ENCODE measurements at places on chromosomes 3 and 15.

DNA sequence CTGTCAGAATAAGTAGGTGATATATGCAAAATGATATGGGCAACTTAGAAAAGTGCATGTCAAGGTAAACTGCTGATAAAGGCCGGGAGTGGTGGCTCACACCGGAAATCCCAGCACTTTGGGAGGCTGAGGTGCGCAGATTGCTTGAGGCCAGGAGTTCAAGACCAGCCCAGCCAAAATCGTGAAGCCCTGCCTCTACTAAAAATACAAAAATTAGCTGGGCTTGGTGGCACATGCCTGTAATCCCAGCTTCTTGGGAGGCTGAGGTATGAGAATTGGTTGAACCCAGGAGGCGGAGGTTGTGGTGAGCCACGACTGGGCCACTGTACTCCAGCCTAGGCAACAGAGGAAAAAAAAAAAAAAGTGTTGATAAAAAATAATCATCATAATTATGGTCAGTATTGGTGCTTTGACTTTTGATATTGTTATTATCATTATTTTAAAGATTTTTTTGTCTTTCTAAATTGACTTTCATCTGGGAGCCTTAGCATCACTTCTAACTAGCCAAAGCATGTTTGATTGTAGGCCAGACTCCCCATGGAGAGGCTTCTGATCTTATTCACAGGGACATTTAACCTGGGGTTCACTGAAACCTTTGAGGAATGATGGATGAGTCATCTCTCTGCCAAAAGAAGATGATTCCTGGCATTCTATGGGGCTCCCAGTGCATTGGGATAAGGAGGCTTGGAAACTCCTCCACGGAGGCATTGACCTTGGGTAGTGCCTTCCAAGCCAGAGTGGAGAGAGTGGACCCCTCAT lies 5.6 kb downstream of the ZBTB38 start:
- peak; percentile 41 for DNase-seq

DNA sequence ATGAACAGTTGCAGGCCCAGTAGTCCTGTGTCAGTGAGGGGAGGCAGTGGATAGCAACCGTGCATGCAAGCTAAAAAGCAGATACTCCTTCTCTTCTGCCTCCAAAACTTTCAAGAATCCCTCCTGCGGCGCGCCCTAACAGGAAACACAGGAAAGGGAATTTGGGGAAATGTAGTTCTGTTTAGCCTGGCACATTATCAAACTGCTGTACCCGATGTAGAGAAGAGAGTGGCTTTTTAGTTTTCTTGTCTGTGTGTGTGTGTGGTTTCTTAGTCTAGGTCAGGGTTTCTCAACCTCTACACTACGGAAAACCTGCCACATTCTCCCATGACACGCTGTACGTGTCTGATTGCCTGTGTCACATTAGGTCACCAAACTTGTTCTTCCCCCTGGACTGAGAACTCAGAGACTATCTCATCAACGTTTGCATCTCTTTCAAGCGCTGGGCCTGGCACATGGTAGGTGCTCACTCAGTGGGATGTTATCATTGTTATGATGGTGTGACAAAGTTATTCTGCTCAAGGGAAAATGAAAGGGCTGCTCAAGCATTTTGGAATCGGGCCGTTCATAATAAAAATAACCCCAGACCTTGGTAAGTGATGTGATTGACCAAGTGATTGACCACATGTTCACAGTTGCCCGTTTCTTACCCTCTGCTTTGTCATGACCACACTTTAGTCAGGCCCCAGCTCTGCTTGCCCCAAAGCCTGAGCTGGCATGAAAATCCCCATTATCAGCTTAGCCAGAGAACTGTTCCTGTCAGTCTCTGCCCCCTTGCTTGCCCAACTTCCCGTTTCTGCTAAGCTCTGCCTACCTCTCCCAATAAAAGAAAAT lies 33.2 kb downstream of the TM4SF4 start:
- no peak for DNase-seq

- DNase-seq: no peak
Measured at GRCh38 chr3:40973141-40973540, 226.2 kb upstream of the CTNNB1 start.

- DNase-seq: no peak
Measured at GRCh38 chr15:88980498-88980897, 67.3 kb upstream of the MFGE8 start.

DNA sequence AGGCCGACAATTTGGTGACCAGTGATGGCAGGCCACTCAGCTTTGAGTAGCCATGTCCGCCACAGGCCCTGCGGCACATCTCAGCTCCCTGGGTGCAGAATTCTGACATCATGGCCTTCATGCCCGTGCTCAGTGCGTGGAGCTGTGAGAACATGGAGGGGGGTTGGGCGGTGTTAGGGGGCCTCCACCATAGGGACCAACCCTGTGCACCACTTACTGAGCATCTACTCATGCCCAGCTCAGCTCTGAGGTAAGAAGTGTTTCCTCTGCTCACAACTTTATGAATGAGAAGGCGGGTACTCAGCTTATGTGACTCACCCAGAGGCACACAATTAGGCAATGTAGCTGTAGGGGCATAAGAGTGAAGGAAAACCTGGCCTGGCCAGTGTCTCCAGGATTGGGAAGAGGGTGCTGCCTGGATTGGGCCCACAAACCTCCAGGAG lies 10.5 kb downstream of the ACOX2 start:
- peak; percentile 88 for DNase-seq

DNA sequence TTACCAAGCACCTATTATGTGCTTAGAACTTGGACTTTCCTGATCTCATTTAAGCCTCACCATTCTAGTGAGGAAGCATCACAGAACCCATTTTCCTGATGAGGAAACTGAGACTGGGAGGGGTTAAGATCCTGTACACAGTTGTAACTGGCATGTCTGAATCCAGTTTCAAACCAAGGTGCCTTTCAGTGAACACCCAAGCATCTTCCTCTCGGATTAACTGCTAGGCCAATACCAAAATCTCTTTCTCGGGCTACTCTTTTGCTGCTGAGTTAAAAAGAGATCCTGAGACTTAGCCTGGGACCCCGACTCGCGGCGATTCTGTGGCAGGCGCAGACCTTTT lies 578 bp upstream of the CEMIP start:
- no peak for DNase-seq

DNA sequence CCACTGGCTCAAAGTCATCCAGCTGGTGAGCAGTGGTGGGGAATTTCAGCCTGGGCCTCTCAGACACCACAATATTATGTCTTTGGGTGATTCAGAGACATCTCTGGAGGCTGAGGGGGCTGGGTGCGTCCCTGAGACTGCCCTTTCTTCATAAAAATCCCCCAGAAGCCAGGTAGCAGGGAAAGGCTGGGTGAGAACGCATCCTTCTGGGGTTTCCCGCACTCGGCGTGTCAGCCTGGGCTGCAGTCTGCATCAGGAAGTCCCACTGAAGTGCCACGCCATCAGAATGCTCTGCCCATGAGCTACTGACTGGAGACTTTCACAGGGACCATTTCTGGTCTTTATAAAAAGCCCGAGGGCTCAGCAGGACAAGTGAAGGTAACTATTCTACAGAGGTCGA lies 148.8 kb upstream of the SLC6A11 start:
- no peak for DNase-seq

DNA sequence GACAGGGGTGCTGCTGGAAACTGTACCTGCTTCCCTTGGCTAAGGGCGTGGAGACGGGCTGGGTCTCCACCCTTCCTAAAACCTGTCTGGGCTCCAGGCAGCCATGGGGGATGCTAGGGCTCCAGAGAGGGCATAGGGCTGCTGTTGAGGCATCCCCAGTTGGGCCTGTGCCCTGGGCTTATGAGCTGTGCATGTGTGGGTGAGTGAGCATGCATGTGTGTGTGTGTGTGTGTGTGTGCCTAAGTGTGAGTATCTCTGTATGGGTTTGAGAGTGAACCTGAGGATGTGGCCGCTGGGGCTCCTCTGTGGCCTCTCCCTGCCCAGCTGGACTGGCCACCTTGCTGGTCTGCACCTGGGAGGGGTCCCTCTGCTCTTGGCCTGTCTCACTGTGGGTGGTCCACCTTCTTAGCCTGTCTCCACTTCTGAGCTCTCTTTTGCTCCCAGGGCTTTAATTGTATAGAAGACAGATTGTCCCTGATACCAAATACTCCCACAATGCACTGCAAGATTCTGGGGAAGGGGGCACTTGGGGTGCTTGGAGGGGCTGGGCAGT lies 11.9 kb upstream of the TMEM115 start:
- peak; percentile 21 for DNase-seq

- DNase-seq: no peak
Measured at GRCh38 chr3:76961284-76961683, 78.6 kb upstream of the ROBO2 start.

DNA sequence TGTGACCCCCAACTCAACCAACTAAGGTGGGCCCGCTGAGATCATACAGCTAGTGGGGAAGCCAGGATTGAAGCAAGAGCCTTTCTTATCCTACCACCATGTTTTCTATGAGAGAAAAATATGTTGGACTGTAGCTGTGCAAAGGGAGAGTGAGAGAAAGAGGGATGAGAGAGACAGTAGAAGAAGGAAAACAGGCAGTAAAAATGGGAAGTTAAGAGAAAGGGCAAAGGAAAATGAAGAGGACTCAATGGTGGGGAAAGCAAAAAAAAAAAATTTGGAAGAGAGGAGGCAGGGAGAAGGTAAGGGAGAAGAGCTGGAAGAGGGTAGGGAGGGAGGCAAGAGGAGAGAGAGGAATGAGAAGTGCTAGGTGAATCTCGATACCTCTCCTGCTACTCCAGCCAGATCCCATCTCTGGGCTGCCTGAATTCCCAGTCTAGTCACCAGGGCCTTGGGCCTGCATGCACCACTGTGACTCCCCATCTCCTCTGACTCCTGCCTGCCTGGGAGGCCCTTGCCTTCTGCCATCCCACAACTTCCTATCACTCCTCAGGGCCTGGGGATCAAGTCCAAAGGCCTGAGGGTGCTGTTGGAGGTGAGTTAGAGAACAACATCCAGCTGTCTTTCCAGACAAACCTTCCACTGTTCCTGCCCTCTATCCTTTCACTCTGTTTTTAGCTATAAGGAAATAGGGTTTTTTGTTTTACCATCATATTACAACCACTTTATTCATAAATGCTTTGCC lies 15.7 kb downstream of the FAM81A start:
- DNase-seq: no peak

- no peak for DNase-seq
Measured at GRCh38 chr3:112273536-112273935, 20.5 kb downstream of the SLC9C1 start.

All from fibroblast of skin of abdomen (primary cell).